Central memory CD8-positive, alpha-beta T cell (primary cell): ENCODE measurements at places on chromosomes 11 and 22.

DNA sequence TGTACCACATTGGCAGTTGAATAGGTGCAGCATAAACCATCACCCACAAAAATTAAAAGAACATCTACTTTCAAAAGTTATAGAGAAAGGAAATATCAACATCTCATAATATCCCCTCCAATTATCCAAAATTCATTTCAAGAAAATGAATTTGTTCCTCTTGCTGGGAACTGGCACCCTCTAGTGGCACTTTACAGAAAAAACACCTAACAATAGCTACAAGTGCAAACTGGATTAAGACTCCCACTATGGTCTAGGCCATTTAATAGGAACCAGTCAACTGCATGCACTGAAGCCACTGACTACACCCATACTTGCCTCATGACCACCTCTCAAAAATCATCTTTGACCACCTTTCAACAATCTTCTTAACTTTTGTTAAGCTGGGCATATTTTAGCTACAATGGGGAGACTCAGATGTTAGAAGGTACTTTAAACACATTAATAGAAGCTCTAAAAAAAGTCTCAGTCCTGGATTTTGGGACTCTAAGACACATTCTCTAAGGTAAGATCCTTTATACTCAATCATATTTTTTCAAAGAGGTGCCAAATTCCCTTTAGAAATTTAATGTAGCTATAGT is 17.3 kb downstream of the TRAF6 start:
- no peak for DNase-seq

- DNase-seq, result no peak
These were observed 16.8 kb upstream of the MUC6 start for GRCh38 chr11:1053121-1053901.

GRCh38 chr11:130429120-130429681 is 792 bp upstream of the ADAMTS8 start:
- no peak for DNase-seq

GRCh38 chr11:2789791-2790567 is 90.2 kb upstream of the KCNQ1OT1 start:
- no peak for DNase-seq

- no peak for DNase-seq
These were observed 1.5 kb downstream of the ZP1 start for GRCh38 chr11:60868682-60869450.

DNA sequence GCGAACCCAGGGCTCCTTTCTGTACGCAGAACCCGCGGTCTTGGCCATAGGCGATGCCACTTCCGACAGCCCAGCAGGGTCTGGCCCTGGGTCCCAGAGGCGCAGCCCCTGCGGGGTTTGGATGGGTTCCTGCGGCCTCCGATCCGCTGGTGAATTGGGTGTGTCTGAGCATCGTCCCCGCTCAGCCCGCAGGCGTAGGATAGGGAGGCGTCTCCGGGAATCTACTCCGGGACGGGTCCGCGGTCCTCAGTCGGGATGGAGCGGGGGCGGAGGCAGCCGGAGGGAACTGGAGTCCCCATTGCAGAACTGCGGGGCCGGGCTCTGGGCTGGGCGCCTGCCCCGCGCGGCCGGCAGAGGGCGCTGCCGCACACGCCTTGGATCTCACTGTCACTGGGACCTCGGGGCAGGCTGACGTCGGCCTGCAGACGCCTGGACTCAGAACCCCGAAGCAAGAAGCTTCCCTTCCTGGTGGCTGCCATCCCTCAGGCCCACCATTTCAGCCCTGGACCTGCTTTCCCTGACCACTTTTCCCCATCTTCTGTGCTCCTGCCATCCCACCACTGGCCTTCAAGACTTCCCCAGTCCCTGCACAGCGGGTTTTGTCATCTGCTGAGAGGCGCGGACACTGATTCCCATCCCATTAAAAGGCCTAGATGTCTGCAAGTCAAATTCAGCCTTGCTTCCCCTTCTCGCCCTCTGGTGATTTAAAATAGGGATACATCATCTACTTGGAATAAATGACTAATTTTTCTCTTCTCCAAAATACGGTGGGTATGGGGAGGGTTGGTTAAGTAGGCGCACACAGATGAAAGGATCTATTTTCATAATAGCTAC is 38.3 kb upstream of the CREB3L1 start:
- peak; percentile 79 for DNase-seq

GRCh38 chr11:8739309-8739793 is 56.8 kb downstream of the RPL27A start:
- DNase-seq, result no peak

- DNase-seq, result no peak
These were observed 104.8 kb downstream of the GGTLC2 start for GRCh38 chr22:22749167-22749758.

DNA sequence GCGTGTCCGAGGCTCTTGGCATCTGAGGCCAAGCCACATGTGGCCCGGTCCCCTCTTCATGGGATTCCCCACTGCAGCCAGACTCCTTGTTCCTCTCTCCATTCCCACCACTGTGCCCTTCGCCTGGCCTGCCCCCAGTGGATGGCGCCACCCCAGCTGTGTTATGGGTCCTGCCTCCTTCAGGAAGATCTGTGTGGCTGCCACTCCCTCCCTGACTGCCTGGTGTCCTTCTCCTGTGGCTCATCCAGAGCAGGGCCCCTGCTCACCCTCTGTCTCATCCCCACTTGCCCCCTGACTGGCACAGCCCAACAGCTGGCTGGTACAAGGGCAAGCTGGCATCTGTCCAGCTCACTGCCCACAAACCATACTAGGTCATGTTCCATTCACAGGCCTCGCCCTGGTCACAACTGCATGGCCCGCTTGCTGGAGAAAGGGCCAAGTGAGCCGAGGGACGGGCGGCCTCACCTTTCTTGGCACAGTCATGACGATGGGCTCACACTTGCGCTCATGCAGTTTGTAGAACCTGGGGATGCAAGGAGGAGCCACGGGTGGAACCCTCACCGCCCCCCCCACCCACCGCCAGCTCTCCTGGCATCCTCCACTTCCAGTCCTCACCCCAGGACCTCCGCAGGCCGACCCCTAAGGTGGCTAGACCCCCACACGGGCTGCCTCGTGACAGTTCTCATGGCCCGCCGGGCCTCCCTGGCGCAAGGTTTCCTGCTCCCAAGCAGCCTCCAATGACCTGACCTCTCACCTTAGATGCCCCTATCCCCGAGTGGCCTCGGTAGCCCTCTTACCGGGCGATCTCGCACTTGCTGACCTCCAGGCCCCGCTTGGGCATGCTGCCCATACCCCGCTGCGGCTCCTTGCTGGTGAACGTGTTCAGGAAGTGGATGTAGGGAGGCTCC is 2.1 kb upstream of the PTPRCAP start:
- DNase-seq, result no peak

DNA sequence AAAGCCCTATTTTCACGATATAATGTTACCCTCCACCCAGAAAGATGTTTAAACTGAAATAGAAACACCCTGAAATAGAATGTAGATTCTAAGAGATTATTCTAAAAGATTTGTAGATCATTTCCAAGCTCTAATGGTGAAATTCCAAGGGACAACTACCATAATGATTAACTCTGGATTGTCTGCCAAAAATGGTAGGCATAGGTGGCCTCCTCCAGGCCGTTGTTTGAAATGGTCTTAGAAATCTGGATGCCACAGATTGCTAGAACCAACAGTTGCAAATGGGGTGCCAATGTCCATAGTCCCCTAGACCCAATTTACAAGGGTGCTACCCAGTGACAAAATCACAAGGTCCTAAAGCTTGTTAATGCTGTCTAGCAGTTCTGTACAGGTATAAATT is 6.7 kb upstream of the SLC6A5 start:
- no peak for DNase-seq

DNA sequence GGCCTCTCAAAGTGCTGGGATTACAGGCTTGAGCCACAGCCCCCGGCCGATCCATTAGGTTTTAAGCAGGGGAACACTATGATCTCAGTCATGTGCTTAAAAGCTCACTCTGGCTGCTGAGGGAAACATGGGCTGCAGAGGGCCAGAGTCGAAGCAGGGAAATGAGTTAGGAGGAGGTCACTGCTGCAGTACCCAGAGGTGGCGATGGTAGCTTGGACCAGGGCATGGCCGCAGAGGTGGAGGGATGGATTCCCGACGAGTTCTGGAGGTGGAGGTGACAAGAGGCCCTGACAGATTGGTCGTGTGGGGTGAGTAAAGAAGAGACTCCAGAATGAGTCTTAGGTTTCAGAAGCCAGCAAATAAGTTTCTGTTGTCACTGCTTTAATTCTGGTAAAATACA is 54.4 kb upstream of the INCENP start:
- DNase-seq, result no peak

DNA sequence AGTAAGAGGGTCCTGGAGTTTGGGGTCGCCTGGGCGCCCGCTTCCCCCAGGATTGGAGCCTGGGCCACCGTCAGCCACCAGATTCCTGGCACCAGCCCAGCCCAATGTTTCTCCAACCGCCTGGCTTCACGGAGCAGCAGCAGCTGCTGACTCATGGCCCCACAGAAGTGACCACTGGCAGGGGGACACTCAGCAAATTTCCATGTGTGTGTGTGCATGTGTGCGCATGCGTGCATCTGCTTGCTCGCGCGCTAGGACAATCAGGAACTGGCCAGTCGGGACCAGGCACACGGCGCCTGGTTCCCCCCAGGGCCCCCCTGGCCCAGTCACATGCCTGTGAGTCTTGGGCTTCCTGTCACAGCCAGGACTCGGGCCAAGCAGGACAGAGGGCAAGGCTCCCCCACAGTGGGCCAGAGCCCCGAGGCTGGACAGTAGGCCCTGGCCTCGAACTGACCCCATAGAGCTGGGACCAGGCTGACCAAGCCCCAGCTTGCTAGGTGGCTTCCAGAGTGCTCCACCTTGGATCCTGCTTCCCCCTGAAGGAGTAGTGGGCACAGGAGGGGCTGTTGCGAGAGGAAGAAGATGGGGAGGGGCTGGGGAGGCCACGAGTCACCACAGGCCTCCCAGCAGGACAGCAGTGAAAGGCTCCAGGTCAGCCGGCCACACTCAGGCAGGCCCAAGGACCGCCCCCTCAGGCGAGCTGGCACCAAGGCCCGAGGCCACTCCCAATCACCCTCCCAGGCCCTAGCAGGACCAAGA is 3.2 kb downstream of the CTSD start:
- DNase-seq, result no peak

- no peak for DNase-seq
These were observed 108.2 kb downstream of the CYP2R1 start for GRCh38 chr11:14783788-14784187.

DNA sequence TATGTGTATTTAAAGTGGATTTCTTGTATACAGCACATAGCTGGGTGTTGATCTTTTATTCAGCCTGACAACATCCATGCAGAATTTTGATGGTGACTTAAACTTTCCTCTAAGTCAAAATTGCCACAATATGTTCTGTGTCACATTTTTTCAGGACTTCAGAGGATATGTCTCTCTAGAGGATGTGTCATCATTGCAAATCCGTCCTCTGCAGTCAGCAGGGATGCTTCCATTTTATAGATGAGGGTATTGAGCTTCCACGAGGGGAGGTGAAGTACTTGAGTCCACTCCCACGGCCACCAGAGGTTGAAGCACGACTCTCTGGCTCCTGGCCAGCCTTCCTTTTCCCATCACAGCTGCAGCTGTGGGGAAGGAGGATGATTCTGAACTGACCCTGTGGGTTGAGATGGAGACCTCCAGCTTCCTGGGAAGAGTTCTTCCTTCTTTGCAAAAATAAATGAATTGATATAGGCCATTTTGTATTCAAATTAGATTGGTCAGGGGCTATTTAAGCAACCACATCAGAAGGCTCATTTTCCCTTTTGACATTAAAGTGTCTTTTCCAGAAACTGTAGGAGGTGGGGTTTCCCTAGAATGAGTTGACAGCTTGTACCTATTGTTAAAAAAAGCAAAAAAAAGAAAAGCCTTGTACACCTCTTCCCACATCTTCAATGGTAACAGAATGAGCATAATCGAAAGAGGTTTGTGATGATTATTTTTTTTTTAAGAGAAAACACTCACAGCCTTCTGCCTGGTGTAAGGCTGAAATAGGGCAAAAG is 55.2 kb upstream of the MYEOV start:
- DNase-seq, result no peak

- DNase-seq, result no peak
These were observed 29.1 kb upstream of the TP53I11 start for GRCh38 chr11:44979543-44980399.

DNA sequence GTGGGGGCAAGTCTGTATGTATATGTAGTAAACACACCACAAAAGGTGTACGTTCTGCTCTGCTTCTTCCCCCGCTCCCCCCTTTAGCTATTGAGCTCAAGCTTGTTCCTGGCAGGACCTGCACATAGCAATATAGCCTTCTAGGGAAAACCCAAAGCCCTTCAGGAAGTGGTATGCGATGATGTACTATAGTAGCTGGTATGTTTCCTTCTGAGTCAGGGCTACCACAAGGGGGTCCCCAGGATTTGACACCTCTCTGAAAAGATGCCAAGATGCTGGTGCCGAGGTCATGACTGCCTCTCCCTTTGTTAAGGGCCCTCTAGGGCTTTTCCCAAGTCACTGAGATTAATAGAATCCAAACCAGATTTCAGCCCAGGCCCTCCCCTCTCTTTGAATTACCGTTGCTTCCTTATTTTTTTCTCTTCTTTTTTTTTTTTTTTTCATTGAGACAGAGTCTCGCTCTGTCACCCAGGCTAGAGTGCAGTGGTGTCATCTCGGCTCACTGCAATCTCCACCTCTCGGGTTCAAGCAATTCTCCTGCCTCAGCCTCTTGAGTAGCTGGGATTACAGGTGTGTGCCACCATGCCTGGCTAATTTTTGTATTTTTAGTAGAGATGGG is 268.4 kb downstream of the ETS1 start:
- DNase-seq, result peak; percentile 51

DNA sequence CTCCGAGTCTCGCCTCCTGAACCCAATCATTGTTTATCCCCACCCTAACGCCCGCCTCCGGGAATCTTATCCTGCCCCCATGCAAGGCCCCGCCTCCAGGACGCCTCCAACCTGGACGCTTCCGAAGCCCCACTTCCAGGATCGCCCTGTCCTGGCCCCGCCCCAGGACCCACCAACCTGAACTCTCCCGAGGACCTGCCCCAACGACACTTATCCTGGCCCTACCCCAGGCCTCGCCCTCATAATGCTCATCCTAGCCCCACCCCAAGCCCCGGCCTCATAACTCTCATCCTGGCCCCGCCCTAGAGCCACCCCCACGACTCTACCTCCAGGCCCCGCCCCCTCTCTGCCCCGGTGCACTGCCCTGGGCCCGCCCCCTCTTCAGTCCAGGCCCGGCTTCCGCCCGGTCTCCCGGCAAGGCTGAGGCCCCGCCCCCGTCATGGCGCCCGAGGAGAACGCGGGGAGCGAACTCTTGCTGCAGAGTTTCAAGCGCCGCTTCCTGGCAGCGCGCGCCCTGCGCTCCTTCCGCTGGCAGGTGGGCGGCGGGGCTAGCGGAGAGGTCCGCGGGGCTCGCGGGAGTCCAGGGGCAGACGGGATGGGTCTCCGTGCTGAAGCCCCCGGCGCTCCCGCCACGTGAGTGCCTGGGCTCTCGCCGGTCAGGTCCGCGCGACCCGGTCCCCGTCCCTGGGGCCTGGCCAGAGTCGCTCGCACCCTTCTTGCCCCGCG is 45.7 kb upstream of the DEFB108B start:
- peak; percentile 80 for DNase-seq

- DNase-seq, result no peak
These were observed 16.2 kb downstream of the PATE2 start for GRCh38 chr11:125762445-125762844.

GRCh38 chr11:118375978-118376377 is 16.6 kb downstream of the UBE4A start:
- DNase-seq, result no peak

GRCh38 chr22:45642986-45643385 is 28.6 kb upstream of the ATXN10 start:
- DNase-seq, result no peak
